Fibroblast of skin of scalp (primary cell): ENCODE measurements at places on chromosomes 6 and 20.

DNA sequence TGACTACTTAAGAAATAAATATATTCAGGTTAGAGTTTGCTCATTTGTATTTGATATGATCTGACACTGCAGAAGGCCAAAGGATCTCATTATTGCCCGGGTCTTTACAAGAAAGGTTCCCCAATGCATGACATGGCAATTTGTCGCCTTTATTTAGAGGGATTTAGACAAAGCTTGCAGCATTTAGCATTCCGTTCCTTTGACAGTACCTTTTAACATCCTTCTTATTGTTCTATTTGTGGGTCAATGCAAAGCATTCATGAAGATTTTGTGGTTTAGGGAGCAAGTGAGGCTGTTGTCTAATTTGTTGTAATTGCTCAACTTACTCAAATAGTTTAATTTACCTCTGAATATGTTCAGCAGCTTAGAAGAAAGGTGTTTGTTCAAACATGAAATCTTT is 230.8 kb upstream of the FLRT3 start:
- peak; percentile 27 for DNase-seq

DNA sequence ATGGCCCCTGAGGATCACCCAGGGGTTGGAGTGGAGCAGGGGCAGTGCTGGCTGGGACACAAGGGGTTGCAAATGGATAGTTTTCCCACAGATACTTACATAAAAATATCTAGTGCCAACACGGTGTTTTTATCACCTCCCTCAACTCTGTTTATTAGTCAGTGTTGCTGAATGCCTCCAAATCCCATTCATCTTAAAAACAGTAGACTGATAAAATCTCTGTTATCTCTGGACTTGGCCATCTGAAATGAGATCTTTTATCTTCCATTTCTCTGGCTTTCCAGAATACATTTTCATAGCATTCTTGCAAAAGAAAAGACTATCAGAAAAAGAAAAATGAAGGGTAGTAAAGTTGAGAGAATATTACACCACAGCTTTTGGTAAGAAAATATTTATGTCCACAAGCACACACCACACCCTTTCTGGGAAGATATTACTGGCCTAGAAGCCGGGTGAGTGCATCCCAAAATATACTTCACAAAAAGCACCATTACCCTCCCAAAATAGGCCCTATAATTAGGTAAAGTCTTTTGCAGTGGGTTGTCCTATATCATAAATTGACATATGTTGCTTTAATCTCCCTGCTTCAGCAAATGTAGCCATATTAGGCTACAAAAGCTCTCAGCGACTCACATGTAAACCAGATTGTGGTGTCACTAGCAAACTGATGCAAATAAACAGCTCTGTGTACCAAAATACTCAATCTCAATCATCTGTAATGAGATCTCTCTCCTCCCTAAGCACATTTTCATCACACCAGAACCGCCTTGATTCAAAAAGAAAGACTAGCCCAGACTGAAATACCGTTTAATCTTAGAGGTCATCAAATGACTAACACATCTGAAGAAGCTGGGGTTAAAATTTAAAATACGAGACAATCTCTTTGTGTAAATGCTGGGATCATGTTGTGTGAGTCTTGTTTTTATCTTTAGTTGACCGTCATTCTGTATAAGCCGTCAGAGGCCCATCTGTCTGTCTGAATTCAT is 96.7 kb downstream of the FYN start:
- no peak for DNase-seq

GRCh38 chr6:22025468-22026163 is 271.2 kb downstream of the PRL start:
- DNase-seq: peak; percentile 81

DNA sequence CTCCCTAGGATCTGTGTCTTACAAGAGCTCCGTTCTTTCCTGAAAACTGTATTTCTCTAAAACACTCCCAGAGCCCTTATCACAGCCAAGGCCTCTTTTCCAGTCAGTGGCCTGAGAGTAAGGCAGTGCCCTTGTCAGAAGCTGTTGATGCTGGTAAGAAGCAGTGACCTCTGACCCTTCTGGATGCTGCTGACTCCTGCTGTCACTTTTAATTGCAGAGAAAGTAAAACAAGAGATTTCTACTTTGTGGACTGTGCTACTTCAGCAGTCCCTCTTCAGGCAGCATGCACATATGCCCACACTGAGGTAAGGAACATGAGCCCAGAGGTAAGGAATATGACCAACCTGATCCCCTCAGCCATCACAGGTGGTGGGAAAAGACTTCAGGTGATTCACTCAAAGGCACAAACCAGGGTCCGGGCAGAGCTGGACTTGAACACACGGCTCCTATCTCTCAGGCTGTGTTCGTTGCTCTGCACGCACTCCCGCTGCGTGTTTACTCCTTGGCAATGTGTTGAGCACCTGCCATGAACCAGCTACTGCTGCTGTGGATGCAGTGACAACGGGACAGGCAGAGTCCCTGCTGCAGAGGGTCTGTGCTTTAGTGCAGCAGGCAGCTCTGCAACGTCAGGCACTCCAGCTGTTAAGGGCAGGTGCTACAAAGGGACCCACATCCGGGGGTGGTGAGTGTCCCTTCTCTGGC is 201.9 kb upstream of the CST7 start:
- DNase-seq: no peak

GRCh38 chr20:63421094-63421692 is 51.3 kb downstream of the KCNQ2 start:
- DNase-seq: no peak

DNA sequence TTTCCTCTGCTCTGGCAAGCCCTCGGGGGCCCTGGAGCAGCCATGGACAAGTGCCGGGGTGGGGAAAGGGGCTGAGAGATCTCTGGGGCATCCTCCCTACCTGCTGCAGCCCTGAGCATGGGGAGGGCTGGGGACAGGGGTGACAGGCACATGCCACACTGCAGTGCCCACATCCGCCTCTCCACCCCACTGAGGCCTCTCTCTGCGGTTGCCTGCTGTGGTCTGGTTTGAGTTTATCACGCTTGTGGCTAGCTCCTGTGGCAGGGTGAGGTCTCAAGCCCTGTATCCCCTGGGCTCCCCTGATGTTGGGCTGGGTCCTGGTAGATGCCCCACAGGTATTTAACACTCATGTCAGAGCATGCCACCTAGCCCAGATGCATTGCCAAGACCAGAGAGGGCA is 52.9 kb upstream of the MLN start:
- no peak for DNase-seq

DNA sequence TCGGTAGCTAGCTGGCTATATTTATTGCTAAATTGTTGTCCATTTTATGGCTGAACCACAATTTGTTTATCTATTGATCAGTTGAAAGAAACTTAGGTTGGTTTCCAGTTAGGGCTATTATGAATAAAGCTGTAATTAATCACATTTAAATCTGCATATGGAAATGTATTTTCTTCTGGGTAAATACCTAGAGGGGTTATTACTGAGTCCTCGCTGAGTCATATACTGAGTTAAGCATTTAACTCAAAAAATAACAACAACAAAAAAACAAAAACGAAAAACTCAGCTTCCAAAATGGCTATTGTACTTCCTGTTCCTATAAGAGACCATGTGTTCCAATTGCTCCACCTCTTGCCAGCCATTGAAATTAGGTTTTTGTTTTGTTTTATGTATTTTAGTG is 258.2 kb downstream of the TBC1D32 start:
- DNase-seq: no peak

DNA sequence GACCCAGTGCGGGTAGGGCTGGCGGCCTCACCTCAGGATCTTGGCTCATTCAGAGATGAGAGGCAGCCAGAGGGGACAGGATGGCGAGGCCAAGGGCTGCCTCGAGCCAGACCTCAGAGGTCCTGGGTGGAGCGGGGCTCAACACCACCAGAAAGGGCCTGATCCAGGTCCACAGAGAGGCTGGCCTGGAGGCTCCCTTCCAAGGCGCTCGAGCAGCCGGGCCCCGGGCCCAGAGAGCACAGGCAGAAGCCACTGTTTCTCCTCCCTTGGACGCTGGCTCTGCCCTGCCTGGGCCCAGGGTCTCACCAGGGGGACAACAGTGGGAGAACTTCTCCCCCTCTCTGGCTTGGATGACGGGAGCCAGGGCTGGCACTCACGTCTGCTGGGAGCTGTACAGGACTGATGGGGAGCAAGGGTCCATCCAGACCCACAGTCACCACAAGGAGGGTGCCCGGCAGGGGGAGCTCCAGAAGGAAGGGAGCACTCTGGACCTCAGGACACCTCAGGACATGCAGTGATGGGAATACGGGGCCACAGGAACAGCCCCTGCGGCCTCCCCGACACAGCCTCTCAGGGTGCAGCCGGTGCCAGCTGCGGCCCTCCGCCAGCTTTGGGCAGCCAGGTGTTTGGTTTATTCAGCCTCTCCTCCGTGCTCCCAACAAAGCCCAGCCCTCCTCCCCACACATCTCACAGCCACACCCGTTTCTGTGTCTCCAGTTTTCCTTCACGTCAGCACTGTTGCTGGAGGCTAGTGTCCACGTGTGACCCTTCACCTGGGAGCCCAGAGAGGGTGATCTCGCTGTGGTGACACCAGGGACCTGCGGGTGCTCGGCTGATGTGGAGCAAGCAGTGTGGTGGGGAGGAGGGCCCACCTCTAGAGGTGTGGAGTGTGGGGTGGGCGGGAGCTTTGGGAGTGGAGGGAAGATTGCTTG is 8.7 kb downstream of the RPS21 start:
- DNase-seq: no peak

- no peak for DNase-seq
Measured at GRCh38 chr20:23585449-23585807, 17.1 kb upstream of the CST9L start.

DNA sequence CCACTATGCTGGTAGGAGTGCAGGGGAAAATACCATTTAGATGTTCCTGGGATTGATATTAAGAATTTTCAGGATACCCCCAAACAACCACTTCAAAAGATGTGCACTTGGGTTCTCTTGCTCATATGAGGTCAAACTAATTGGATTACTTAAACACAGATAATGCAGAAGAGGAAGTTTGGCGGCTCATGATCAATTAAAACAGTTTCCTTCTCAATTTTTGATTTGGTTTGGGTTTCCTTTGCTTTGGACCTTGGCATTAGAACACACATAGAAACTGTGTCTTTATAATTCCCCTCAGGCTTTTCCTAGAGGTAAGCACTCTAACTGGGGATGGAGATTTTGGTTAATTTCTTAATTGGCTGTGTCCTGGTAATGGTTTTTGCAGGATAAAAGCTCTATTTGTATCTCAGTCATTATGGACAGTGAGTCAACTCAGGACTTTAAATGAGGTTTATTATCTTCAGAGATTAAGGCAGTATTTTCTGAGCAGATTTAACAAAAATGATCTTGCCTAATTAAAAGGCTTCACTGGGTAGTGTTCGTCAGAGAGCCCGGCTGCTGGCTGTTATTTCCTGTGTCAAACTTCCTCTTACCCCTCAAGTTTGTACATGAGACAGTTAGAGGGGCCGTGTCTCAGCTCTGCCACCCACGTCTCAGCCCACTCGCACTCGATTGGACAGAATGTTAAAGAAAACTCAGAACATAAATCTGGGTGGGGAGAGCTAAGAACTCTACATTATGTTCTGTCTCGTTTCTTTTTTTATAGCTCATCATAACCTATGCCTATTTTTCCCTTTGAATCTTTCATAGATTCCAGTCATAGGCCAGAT is 50.3 kb upstream of the PREP start:
- DNase-seq: no peak

- DNase-seq: no peak
Measured at GRCh38 chr6:90319979-90320685, 23.5 kb upstream of the BACH2 start.

GRCh38 chr6:107660839-107661238 is 163.3 kb downstream of the SCML4 start:
- DNase-seq: no peak

DNA sequence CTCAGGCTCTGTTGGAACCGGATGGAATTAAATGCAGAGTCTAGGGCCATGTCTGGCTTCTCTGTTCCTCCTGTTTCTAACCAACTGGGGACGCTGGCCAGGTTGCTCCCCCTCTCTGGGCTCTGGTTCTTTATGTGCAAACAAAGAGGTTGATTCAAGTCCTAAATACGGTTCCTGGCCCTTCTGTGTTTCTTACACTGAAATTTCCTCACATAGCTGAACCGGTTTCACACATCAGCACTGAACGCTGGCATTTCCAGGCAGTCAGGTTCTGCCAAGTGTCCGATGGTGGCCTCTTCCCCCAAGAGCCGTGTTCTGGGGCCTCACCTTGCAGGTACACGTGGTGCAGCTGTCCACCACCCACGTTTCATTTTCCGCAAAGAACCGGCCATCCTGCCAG is 13.5 kb downstream of the THBS2 start:
- no peak for DNase-seq

DNA sequence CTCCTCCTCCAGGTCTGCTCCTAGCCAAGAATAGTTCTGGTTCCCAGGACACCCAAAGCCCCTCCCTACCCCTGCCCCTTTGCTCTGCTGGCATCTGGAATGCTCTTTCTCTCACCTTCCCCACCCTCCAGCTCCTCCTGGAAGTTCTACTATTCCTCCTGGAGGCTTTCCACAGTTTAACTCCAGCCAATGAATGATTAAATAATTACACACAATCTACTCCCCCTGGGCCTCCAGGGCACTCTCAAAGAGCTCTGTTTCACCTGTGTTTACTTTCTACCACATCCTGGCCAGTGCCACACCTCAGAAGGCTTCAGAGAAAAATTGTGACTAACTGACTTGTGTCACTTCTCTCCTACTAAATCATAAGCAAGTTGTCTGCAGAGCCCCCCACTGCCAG is 36.2 kb downstream of the GCM1 start:
- DNase-seq: no peak

DNA sequence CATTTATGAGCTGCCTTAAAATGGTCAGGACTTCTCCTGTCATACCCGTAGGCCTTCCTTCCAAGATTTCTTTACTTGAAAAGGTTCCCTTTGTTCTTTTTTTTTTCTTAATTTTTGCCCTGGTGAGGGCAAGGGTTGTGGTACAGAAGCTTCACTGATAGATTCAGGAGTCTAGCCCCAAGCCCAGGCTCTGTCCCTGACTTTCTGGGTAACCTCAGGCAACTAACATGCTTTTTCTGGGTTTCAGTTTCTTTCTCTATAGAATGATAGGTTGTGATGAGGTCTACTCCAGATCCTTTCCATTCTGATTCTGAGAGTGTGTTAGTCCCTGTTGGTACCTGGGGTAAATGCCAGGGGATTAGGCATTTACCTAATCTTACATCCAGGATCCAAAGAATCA is 21.2 kb downstream of the SNPH start:
- DNase-seq: no peak

DNA sequence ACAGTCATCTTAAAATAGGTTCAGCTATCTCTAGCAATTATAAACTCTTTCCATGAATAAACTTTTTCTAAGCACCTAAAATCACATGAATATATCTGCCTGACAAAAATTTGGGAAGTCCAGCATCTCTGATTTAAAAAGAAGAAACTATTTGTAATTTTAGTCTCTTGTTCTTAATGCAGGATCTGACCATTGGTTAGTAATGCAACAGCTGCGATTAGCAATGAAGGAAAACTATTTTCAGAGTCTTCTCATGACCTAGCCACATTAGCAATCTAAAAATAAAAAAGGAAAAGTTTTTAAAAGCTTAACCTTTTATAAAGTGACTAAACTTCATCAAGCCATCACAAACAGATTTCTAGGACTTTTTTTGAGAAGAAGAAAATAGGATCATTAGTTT is 97.5 kb downstream of the PTPRK start:
- DNase-seq: no peak

DNA sequence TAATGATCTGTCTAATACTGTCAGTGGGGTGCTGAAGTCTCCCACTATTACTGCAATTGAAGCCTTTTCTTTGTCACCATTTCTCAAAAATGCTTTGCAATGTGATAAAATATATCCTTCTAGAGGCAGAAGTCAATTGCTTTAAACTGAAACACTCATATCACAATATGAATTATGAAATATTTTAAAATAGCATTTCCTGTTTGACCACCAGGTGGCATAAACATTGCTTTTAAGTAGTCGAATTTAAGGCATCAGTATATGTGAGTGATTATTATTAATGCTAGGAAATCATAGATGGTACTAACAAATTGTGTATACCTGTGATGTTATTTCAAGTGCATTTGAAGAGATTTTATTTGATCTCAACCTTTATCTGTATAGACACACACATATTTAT is 87.5 kb downstream of the MEI4 start:
- DNase-seq: peak; percentile 25
